ENCODE measurements at places on chromosomes 5 and 9. TPM values are rescaled to one million over a fixed set of nuclear protein-coding genes. Genes with fewer than 3 reads are reported as not detected.

Gene SCGB3A1
- 0.85 TPM for total RNA-seq

Gene SPARC
- 756 TPM for total RNA-seq

Gene PAEP
- not detected for total RNA-seq

Gene BARX1
- total RNA-seq, result not detected

Gene DDX4
- total RNA-seq, result not detected

Gene PHF24
- not detected for total RNA-seq

Gene C5orf15
- total RNA-seq, result 26.4 TPM

Gene RGS7BP
- 0.17 TPM for total RNA-seq

Gene FBP1
- total RNA-seq, result 2.2 TPM

Gene NOTCH1
- total RNA-seq, result 157 TPM

Gene ZDHHC11B
- not detected for total RNA-seq

Gene CNTNAP3B
- 87.2 TPM for total RNA-seq

GRCh38 chr5:72387985-72388384 is 67.8 kb downstream of the PTCD2 start:
- DNase-seq, result peak; percentile 91

DNA sequence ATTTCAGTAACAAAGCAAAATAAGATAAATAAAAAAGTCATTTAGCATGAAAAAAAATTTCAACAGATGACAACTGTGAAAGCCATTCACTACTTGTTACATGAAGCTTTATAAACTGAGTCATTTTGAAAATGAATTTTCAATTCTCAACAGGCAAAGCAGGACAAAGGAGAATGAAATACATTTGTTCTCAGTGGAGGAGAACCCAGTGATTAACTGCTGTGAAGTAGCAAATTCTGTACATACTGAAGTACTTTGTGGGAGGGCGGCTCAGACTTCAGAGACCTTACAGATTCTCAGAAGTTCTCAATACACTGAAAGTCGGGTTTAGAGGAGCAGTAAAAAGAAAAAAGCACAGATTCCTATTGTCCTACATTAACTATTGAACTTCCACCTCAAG is 21.7 kb downstream of the SKIC3 start:
- no peak for DNase-seq

- no peak for DNase-seq
Observed at GRCh38 chr5:139634028-139634325, 14.2 kb upstream of the CXXC5 start.

DNA sequence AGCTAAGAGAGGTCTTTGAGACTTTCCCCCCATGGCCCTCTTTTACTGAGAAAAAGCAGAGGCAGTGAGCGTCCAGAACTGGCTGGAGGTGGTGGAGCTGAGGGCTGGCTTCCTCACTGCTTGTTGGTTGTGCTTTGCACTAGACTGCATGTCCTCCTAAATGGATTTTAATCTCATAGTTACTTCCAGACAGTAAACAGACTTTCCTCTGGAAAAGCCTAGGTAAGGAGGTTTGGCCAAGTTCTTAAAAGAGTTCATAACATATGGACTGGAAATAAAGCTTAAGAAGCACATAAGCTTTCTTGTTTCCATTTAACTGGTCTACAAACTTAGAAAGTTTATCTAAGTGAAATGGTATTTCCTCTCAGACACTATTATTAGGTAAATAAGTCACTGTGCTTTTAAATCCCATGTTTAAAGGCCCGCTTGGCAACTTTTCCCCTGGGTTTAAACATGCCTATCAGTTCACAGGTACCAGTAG is 2.0 kb downstream of the ASPN start:
- peak; percentile 58 for DNase-seq

DNA sequence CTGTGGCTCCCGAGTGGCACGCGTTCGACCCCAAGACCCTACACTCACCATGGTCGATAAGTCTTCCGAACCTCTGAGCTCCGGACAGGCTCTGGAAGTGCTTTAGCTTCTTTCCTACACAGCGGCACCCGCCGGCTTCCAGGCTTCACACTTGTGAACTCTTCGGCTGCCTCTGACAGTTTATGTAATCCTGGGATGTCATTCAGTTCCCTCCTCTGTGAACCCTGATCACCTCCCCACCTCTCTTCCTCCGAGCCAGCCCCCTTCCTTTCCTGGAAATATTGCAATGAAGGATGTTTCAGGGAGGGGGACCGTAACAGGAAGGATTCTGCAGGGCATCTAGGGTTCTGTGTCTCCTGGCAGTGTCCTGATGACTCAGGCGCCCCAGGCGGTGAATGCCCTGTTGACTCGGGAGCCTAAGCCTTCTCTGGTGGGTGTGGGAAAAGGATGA is at the start of gene CD14:
TSS of gene CD14 (minus strand) at position 155 of the 451 bp plus-strand sequence. CDS start at position 51, 104 bp downstream.
- no peak for DNase-seq

DNA sequence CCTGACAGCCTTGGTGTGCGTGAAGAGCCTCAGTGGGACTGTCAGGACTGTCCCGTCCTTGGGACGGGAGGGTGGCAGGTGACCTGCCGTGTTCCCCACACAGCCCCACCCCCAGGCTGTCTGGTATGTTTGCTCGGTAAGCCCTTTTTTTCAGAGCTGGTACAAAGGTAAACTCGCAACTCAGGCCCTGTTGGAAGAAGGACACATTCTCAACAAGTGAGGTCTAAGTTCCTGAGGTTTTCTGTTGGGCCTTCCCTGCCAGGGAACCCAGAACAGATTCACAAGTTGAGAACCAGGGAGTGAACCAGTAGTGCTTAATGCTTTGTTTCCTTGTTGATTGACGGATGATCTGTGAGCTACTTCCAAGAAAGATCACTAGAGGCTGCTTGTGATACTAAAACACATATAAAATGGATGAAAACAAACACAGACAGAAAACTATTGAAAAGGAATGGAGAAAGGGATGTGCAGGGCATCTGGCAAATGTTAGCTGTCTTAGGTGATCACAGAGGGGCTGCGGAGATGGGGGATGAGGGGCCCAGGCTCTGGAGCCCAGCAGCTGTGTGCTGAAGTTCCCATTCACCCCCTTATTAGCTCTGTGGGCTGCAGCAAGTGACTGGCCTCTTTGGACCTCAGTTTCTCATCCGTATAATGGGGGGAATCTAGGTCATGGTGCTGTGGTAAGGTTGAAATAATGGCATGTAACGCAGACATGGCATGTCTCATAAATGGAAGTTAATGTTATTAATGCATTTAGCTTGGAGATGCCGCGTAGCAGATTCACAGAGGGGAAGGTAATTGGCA is 2.7 kb downstream of the NDST1 start:
- no peak for DNase-seq

GRCh38 chr5:157541447-157542118 is 34.0 kb downstream of the ADAM19 start:
- DNase-seq, result no peak

DNA sequence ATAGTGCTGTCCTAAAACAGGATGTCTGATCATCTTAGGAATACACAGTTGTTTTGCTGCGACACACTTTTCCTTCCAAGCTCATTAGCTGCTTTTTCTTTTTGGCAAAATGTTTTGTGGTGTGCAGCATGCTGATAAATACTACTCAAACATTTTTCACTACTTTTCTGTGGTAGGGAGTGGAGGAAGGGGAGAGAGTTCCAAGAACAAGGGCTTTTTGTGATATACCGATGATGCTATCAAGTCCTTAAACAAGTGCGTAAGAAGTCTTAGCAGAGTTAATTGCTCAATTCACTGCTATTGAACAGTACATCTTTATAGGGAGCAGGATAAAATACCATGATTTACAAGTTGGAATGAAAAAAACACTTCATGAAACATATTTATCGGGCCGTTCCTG is 23.6 kb upstream of the TEK start:
- DNase-seq, result no peak

GRCh38 chr5:36696059-36696673 is 89.8 kb downstream of the SLC1A3 start:
- DNase-seq, result peak; percentile 79

GRCh38 chr5:150489360-150490295 is 18.3 kb upstream of the NDST1 start:
- no peak for DNase-seq

GRCh38 chr5:178334861-178335260 is 102.3 kb upstream of the PHYKPL start:
- no peak for DNase-seq

- DNase-seq, result peak; percentile 82
Observed at GRCh38 chr5:138180183-138180782, 1.4 kb downstream of the KIF20A start.

- DNase-seq, result no peak
Observed at GRCh38 chr9:119963798-119964372, 594.6 kb upstream of the BRINP1 start.

GRCh38 chr5:168600409-168600808 is 21.2 kb upstream of the PANK3 start:
- no peak for DNase-seq

GRCh38 chr5:151222054-151222789 is 1.7 kb downstream of the CCDC69 start:
- no peak for DNase-seq

GRCh38 chr5:101306391-101307137 is 403.5 kb upstream of the ST8SIA4 start:
- DNase-seq, result no peak

GRCh38 chr5:147017191-147017590 is 138.6 kb upstream of the PPP2R2B start:
- DNase-seq, result no peak

GRCh38 chr5:149466457-149466972 is 84.7 kb downstream of the CSNK1A1 start:
- peak; percentile 46 for DNase-seq

GRCh38 chr5:180341595-180341994 is 11.5 kb downstream of the GFPT2 start:
- DNase-seq, result no peak

DNA sequence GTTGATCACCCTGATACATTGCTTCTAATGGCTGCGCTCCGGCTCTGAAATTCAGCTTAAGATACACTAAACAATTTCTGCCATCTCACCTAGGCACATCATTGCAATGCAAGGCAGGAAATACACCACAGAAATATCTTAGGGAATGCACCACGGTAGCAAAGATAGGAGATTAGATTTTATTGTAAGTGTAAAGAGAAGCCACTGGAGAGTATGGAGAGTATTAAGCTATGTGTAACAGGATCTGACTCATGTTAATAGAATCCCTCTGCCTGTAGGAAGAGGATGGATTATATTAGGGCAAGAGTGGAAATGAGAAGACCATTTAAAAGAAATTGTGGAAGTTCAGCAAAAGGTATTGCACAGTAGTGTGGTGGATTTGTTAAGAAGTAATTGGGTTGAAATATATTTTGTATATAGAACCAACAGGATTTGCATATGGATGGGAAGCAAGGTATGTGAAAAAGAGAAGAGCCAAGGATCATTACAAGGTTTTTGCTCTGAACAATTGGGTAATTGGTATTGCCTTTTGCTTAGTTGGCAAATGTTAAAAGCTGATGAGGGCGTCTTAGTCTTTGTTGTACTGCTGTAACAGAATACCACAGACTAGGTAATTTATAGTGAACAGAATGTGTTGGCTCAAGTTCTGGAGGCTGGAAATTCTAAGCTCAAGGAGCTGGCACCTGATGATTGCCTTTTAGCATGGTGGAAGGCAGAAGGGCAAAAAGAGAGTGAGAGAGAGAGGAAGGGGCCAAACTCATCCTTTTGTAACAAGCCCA is 636.1 kb downstream of the PSAT1 start:
- peak; percentile 78 for DNase-seq

DNA sequence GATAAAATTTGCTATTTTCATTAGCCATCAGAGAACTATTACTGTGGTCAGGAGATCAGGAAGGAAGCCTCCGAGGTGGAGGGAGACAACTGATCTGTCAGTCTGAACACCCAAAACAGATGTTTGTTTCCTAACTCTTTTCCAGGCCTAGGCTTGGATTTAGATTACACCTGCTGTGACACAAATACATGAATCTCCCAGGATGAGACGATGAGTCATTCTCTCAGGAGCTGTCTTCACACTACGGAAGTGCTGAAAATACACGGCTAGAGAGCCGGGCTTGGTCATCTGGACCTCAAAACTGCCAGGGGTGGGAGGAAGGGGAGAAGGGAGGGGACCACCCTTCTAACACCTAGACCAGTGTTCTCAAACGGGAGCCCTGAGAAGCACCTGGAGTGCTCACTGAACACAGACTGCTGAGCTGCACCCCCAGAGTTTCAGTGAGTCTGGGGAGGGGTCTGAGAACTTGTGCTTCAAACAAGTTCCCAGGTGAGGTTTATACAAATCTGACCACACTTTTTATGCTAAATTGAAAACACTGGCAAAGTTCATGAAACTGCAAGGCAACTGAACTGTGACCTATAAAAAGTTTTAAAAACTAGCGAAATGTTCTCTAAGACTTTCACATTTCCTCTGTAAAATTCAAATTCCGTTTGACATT is 80.3 kb upstream of the EQTN start:
- no peak for DNase-seq

DNA sequence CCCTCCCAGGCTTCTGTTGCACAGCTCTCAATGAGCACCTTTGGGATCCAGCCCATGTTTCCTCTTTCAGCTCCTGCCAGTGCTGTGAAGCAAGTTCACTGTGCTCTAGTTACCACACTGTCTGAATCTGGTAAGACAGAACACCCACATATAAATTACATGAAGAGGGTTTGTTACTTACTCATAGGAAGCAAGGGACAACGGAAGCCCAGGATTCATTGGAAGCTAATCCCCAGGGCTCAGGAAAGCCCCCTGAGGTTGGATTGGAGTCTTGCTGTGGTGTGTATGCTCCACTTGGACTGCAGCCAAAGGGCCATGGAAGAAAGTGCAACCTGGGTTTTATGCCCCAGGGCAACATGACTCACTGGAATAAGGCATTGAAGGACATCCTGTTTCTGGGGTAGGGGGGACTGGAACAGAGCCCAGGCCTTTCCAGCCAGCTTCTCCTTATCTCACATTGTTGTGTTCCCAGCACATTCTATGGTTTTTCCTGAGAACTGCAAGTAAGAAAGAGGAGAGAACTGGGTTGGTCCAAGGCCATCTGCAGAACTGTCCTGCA is 15.6 kb upstream of the CLK4 start:
- peak; percentile 90 for DNase-seq

DNA sequence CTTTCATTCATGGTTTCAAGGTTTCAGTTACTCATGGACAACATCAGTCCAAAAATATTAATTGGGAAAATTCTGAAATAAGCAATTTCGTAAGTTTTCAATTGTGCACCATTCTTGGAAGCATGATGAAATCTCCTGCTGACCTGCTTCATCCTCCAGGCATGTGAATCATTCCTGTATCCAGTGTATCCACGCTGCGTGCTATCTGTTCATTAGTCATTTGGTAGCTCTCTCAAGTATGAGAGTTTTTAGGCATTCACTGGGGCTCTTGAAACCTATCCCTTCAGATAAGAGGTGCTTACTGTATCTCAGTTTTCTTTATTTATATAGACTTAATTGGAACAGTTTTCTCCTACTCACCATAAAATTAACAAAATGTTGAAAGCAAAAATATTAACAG is 293.0 kb downstream of the CDH12 start:
- no peak for DNase-seq

DNA sequence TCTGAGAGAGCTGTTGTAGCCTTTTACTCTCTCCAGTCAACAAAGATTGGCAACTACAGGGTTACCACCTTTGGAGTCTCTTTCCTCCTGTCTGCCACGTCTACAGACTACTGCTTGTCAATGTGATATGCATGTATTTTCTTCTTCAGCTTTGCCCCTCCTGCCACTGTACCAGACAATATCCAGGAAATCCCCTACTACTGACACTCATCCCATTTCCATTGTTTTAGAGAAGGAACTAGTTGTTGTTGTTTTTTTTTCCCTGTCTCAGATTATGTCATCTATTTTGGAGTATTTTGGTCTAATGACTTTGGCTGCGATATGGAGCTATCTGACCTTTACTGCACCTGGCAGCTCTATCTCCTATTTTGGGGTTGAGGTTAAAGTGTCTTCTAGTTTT is 50.1 kb upstream of the MACIR start:
- peak; percentile 61 for DNase-seq

Measured in dermis blood vessel endothelial cell (primary cell).